Fibroblast of skin of right quadriceps (primary cell): ENCODE measurements at places on chromosomes 4 and X.

DNA sequence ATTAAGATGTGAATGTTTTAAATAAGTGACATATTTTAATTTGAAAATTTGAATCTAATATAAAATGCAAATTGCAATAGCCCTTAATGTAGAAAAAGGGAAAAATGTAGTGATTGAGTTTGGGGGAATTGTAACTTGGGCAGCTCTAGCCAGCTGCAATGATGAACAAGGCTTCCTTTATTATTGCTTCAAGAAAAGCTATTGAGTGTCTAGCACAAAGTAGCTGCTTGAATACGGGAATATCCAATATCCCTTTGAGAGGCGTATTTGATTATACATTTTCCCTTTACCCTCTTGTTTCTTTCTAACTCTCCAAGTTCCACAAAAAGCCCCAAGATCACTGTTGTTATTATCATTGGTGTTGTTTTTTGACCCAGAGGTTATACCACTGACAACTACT, 21.8 kb downstream of the IL1RAPL1 start:
- no peak for DNase-seq

DNA sequence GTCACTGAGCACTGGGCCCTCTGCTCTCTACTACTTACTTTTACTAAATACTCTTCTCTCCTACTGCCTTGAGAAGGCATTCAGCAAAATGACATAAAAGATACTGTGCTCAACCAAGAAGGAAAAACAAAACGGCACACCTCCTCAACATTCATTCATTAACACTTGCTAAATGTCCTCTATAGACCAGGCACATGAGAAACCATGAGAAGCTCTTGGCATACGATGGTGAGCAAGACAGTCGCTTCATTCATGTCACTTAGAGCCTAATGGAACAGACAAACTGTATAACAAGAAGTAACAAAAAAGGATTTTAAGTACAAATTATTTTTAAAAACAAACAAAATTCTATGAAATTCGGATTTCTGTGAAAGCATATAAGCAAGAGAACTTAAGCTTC, 38.7 kb downstream of the COL25A1 start:
- no peak for DNase-seq

DNA sequence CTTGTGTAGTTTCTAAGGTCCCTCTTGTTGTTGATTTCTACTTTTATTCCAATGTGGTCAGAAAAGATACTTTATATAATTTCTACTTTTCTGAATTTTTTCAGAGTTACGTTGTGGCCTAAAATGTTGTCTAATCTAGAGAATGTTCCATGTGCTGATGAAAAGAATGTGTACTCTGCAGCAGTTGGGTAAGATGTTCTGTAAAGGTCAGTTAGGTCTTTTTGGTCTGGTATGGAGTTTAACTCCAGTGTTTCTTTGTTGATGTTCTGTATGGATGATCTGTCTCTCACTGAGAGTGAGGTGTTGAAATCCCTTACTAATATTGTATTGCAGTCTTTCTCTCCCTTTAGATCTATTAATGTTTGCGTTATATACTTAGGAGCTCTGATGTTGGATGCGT, 37.0 kb upstream of the GPRIN3 start:
- DNase-seq: no peak

DNA sequence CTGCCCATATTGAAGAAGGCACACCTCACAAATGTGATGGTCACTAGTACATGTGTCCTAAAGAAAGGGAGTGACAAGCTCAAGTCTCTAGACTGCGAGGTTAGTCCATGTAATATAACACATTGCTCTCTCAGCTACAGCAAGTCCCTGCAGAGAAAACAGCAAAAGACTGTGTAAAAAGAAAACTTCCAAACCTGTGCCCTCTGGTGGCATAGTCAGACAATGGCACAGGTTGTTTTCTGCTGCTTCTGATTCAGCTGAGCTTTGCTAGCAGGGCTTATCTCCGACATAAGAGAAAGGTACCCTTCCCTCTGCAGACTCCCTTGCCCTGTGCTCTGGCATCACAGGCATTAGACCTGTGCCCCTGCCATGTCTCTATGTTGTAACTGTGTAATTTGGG, 1.4 kb upstream of the SERPINA7 start:
- DNase-seq: no peak

DNA sequence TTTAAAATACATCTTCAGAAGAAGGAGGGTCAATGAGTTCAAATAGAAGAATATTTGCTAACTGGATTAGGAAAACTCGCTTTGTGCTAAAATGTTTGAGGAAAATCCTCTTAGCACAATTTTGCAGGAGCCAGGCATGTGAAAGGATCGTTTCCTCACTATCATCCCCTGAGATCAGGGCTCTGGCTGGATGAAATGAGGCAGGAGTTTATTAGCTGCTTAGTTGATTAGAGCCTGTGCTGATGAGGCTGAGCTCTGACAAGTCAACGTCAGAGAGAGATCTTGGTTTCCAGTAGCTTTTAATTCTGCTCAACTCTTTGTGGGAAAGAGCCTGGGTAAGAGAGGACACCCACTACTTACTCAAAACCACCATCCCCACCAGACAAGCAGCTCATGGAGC, 8.0 kb upstream of the DRD5 start:
- DNase-seq: no peak

- DNase-seq: peak; percentile 53
These were observed 378 bp upstream of the RPS6KA6 start for GRCh38 chrX:84188320-84188834.

GRCh38 chrX:21375708-21376009, 1.4 kb downstream of the CNKSR2 start:
- no peak for DNase-seq

- no peak for DNase-seq
These were observed 130.8 kb downstream of the PJA1 start for GRCh38 chrX:69034451-69034850.

DNA sequence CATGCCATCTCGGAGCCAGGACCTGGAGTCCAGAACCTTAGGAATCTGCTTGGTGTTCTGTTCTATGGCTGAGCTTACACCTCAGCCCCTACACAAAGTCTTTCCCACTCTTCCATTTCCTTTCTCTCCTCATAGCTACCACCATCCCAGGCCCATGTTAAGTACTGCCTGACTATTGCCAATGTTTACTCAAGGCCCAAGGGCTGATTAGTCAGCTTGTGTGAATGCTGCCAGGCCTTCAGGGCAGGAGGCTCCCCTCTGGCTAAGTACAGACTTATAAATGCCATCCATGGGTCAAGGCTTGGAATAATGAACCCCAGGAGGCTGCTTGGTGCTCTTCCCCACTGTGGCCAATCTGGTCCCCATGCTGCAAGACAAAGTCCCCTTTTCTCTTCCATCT, 411.6 kb upstream of the MAGEB18 start:
- no peak for DNase-seq

GRCh38 chr4:141078871-141079270, 54.4 kb downstream of the RNF150 start:
- no peak for DNase-seq

DNA sequence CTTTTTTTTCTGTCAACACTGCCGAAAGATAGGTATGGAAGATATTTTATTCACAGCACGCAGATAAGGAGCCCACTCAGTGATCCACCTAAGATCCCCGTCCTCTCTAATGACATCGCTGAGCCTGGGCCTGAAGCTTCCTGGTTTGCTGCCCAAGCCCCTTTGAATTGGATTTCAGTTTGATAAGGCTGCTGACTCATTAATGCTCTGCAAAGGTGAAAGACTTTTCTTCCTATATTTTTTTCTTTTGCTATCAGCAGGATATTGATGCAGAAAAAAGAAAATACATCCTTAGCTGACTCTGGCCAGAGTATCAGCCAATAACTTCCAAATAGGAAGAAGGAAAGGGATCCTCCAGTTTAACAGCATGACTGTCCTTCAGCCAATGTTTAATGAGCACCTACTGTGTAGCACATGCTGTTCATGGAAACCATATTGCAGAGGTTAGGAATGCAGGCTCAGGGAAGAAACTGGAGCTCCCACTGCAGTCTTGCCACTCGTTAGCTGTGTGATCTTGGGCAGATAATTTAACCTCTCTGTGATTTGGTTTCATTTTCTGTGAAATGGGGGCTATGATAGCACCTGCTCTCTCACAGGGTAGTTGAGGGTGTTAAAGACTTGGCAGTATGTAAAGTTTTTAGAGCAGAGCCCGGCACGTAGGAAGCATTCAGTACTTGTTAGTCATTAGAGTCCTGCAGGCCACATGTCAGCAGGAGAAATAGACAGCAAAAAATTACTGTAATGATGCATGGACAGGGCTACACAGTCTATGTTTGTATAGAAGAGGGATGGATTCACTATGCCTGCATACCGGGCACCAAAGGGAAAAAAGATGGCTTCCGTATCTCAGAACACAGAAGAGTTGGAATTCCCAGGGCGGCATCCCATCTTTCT, 39.3 kb downstream of the EVC start:
- DNase-seq: peak; percentile 80

DNA sequence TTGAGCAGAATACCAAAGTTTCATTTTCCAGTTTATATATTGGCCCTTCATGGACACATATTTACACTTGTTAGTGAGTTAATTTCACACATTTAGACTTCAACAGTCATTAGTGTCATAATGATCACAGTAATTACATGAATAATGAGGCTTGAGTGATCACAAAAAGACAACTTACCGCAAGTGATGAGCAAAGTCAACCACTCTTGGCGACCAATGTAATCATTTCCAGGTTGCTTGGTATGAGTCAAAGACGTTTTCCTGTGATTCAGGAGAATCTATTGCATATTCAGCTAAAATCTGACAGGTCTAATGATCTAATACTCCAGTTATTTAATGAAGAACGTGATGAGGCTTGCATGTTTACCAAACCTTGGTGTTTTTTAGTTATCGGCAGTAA, 407.9 kb upstream of the TENM3 start:
- DNase-seq: peak; percentile 44
